ENCODE measurements at places on chromosomes 6 and 20.

GRCh38 chr20:57835588-57836455 is 126.0 kb upstream of the PMEPA1 start:
- H3K36me3 ChIP-seq: no peaks in the 10 kb centered on the region
- no peaks in the 10 kb centered on the region for H3K27me3 ChIP-seq
- no peaks in the 10 kb centered on the region for H3K4me1 ChIP-seq
- DNase-seq: no peak
- no peak overlapping the region for H3K4me3 ChIP-seq

- H3K36me3 ChIP-seq: no peaks in the 10 kb centered on the region
- H3K4me3 ChIP-seq: no peak overlapping the region
- no peaks in the 10 kb centered on the region for H3K4me1 ChIP-seq
- no peak for DNase-seq
- H3K27me3 ChIP-seq: no peaks in the 10 kb centered on the region
- no peak overlapping the region for H3K27ac ChIP-seq
These were observed 128.9 kb downstream of the TMEM200A start for GRCh38 chr6:130494729-130495128.

DNA sequence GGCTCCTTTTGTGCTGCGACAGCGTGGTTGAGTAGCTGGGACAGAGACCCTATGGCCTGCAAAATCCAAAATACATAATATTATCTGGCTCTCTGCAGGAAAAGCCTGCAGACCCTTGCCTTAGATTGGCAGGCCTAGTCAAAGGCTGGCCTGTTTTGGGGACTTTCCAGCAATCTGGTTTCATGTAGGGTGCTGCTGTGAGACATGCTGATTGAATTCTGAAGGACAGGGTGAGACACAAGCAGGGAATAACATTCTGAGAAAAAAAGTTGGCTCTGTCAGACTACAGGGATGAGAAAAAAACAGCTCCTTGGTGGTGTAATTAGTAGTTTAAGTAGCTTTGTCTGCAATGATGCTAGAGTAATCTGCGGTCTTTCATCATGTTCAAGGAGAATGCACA is 402.7 kb upstream of the AGPAT4 start:
- DNase-seq: no peak
- no peaks in the 10 kb centered on the region for H3K36me3 ChIP-seq
- H3K4me1 ChIP-seq: peaks cover 2% of the 10 kb centered on the region
- no peak overlapping the region for H3K27ac ChIP-seq
- H3K4me3 ChIP-seq: no peak overlapping the region

- peak overlapping the region; percentile 75 for H3K4me3 ChIP-seq
- H3K36me3 ChIP-seq: peaks cover 2% of the 10 kb centered on the region
- H3K4me1 ChIP-seq: no peaks in the 10 kb centered on the region
- DNase-seq: no peak
These were observed 490 bp downstream of the MMUT start for GRCh38 chr6:49462599-49462926.

DNA sequence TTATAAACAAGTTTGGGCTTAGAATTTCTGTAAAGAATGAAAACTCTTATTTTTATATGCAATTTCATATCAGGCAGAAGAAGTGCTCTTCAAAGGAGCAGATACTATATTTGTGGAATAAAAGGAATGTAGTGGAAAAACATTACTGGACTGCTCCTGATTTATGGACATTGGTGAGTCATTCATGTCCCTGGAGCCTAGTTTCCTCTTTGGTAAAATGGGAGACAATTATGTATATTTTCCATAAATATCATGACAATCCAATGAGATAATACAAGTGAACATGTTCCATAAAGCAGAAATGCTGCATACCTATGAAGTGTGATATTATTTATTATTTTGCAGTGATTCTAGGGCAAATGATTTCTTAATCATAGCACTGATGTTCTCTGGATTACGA is 445.8 kb upstream of the CITED2 start:
- H3K36me3 ChIP-seq: no peaks in the 10 kb centered on the region
- H3K27me3 ChIP-seq: no peaks in the 10 kb centered on the region
- no peak overlapping the region for H3K4me3 ChIP-seq
- H3K27ac ChIP-seq: no peak overlapping the region

- no peaks in the 10 kb centered on the region for H3K27me3 ChIP-seq
- no peak overlapping the region for H3K27ac ChIP-seq
- peaks cover 9% of the 10 kb centered on the region for H3K4me1 ChIP-seq
- no peak overlapping the region for H3K4me3 ChIP-seq
These were observed 34.9 kb downstream of the ERMARD start for GRCh38 chr6:169786349-169786748.

DNA sequence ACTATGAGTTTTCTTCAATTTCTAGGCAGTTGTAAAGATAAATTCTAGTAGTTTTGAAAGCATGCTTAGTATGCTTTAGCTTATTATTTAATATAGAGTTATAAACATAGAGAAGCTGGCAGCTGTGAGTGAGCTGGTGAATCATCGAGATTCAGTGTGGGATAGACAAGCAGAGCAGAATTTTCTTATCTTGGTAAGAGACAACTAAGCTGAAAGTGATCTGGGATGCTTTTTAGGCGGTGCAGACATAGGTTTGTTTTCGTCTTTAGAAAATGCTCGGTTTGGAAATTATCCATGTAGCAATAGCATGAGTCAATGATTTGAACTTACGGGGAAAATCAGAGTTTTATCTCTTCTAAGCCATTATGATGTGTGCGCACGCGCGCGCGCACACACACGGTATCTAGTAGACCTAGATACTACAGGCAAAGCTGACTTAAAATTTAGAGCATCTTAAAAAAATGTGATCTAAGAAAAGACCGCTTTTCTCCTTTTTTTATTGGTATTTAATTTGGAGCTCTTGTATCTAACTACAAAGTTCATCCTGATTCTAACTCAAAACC is 128.3 kb upstream of the MAP3K7 start:
- DNase-seq: no peak
- H3K4me1 ChIP-seq: no peaks in the 10 kb centered on the region
- H3K27ac ChIP-seq: no peak overlapping the region

GRCh38 chr6:11618533-11618932 is 81.0 kb downstream of the TMEM170B start:
- no peak overlapping the region for H3K4me3 ChIP-seq
- peaks cover 9% of the 10 kb centered on the region for H3K4me1 ChIP-seq
- H3K27ac ChIP-seq: no peak overlapping the region
- peak; percentile 27 for DNase-seq
- H3K36me3 ChIP-seq: no peaks in the 10 kb centered on the region

DNA sequence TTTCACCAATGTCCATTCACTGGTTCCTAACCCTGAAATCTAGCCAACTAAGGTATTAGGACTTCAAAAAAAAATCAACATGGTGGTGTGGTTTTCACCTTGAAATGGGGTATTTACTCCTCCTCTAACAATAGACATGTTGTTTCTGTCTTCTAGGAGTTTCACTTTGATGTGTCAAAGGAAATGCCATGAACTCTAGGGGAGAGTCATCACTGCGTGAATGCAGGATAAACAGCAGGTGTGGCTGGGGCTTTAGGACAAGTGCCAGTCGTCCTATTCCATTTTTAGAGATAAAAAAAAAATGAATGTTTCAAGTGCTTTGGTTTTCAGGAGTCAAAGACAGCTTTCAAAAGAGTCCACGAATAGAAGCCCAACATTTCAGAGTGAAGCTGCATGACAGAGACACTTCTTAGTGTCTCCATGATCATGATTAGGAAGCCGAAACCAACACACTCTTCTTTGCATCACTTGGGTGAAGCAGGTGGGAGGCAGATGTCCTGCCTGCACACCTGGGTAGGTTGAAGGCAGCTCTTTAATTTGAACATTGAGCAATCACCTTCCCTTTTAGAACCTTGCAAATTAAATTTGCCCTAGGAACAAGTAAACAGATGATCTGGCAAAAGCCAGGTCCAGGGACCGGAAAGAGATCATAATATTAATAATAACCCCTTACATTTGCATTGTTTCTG is 328.5 kb upstream of the PRDM1 start:
- no peak overlapping the region for H3K4me3 ChIP-seq
- no peak overlapping the region for H3K27ac ChIP-seq
- H3K4me1 ChIP-seq: no peaks in the 10 kb centered on the region

- peak overlapping the region; percentile 6 for H3K27ac ChIP-seq
- no peaks in the 10 kb centered on the region for H3K36me3 ChIP-seq
- peaks cover 53% of the 10 kb centered on the region for H3K4me1 ChIP-seq
- H3K27me3 ChIP-seq: no peaks in the 10 kb centered on the region
- H3K4me3 ChIP-seq: no peak overlapping the region
- no peak for DNase-seq
These were observed 17.5 kb downstream of the CPNE5 start for GRCh38 chr6:36821581-36822335.

DNA sequence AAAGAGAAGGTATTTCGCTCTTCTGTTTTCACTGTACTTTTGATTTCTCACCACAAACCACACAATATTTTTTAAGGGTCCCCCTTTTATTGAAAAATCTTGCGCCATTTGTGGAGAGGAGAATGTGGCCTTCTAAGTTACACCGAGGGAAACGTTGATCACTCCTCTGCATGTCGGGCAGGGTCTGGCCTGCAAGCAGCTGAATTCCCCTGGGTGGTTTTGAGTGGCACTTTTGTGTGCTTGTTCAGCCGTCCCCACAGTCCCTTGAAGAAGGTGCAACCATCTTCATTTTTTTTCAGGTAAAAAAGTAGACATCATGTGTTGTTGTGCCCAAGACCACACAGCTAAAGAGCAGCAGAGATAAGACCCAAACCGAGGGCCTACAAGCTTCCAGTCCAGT is 6.1 kb downstream of the GPR31 start:
- no peaks in the 10 kb centered on the region for H3K27me3 ChIP-seq
- H3K4me3 ChIP-seq: no peak overlapping the region
- no peak for DNase-seq
- no peak overlapping the region for H3K27ac ChIP-seq

DNA sequence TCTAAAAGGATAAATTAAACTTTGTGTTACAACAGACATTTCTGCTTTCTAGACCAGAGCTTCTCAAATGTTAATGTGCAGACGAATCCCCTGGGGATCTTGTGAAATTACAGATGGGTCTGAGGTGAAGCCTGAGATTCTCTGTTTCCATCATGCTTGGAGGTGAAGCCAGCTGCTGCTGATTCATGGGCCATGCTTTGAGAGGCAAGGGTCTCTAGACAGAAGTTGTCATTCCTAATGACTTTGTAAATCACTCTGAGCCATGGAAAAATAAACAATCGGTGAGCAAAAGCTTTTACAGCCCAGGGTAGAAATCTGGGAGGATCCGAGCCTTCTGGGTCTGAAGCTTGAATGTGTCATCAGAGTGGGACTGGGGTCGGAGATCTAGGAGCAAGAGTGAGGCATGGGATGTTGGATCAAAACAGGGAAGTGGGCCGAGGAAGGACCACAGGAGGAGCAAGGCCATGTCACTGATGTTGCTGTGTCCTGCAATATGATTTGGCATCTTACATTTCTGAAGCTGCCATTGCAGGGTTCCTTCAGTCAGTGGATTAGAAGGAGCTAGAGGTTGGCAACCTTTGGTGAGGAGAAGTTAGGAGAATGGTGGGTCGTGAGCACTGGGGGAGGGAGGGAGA is 77.3 kb downstream of the TRMT11 start:
- no peaks in the 10 kb centered on the region for H3K27me3 ChIP-seq
- H3K36me3 ChIP-seq: peaks cover 3% of the 10 kb centered on the region
- H3K4me3 ChIP-seq: no peak overlapping the region
- no peak for DNase-seq

DNA sequence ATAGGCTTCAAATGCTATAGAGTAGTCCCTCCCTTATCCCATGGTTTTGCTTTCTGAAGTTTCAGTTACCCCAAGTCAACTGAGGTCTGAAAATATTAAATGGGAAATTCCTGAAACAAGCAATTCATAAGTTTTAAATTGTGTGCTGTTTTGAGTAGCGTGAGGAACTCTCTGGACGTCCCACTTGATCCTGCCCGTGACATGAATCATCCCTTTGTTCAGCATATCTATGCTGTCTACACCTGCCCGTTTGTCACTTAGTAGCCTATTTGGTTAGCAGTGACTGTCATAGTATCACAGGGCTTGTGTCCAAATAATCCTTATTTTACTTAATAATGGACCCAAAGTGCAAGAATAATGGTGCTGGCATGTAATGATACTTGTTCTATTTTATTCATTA is 5.0 kb downstream of the PCMT1 start:
- H3K4me1 ChIP-seq: no peaks in the 10 kb centered on the region
- peak; percentile 20 for DNase-seq
- no peak overlapping the region for H3K4me3 ChIP-seq
- no peaks in the 10 kb centered on the region for H3K27me3 ChIP-seq

DNA sequence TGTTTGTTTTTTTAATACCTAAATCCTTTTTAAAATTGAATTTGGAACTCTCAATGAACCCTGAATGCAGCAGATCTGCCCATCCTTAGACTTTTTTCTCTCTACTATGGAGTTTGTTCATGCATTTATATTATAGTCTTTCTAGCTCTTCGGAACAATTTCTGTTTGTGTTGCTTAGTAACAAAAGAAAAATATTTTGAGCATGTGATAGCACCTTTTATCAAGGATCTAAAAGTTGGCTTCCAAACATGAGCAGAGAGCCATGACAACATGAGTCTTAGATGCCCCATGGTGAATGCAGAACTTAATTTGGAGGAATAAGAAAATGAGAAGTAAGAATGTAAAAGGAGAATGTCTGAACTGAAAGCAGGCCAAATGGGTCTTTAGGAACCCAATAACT is 133.7 kb downstream of the EDN1 start:
- H3K4me3 ChIP-seq: no peak overlapping the region
- no peaks in the 10 kb centered on the region for H3K27me3 ChIP-seq
- H3K36me3 ChIP-seq: no peaks in the 10 kb centered on the region
- H3K27ac ChIP-seq: no peak overlapping the region
- no peak for DNase-seq

DNA sequence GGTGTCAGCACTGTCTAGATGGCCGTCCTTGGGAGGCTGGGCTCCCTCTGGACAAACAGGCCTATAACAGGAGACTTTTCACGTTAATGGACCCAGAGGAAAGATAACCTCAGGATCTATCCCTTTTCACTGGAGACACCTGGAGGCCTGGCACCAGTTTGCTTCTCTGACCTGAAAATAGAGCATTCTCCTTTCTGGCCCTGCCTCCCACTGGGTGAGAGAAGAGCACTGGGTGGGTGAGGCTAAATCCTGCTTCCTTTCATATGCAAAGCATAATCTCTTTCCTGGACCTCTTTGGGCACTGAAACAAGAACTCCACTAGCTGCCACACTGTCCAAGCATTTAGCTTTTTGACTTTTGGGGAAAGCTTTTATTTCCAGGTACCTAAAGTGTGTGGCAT is 78.3 kb downstream of the FOXO3 start:
- no peak overlapping the region for H3K4me3 ChIP-seq
- no peak for DNase-seq
- peaks cover 9% of the 10 kb centered on the region for H3K4me1 ChIP-seq
- H3K27me3 ChIP-seq: no peaks in the 10 kb centered on the region
- no peaks in the 10 kb centered on the region for H3K36me3 ChIP-seq
- H3K27ac ChIP-seq: no peak overlapping the region

- no peaks in the 10 kb centered on the region for H3K36me3 ChIP-seq
- H3K4me3 ChIP-seq: no peak overlapping the region
- DNase-seq: peak; percentile 53
- H3K27me3 ChIP-seq: no peaks in the 10 kb centered on the region
- H3K4me1 ChIP-seq: peaks cover 7% of the 10 kb centered on the region
These were observed 340.4 kb downstream of the CDC5L start for GRCh38 chr6:44727651-44728630.

Measured in trophoblast cell (in vitro differentiated cells and primary cell).